ENCODE measurements at places on chromosomes 7 and 10.

DNA sequence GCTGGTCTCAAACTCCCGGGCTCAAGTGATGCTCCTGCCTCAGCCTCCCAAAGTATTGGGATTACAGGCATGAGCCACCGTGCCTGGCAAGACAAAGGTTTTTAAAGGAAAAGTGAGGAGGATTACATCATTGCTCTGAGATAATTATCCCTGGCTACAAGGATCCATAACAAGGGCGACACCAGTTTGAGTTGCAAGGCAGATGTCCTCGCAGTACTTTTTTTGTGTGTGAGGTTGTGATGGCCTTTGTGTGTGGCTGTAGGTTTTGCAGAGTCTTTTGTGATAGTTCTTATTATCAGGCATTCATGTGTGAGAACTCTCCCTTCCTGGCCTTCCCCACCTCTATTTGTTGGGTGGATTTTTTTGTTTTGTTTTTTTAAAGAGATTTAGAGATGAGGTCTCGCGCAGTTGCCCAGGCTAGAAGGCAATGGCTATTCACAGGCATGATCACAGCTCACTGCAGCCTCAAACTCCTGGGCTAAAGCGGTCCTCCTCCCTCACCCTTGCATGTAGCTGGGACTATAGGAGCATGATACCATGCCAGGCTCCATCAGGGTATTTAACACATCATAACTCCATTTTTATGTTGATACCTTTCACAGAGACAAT lies 10.0 kb downstream of the BTBD16 start:
- DNase-seq: no peak

DNA sequence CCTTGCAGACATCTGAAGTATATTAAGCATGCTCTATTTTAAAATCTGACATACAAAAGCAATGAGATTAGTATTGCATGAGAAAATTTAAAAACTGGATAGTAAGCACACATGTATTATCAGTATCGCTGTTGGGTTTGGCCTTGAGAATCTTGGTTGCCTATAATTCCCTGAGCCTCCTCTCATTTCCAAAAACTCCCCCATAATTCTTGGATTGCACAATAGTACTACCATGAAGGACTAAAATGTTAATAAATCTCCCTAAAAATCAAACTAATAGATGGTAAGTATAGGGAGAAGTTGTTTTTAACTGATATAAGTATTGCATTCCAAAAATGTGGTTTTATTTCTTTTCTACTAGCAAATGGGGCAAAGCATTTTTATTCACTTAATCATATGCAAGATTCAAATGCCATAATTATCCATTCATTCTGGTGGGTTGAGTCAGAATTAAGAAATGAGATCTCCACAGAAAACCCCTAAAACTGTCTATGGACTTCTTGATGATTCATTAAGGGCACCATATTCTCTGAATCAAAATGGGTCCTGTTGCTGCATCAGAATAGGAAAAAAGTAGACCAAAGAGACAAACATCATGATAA lies 10.3 kb upstream of the VIM start:
- no peak for DNase-seq

DNA sequence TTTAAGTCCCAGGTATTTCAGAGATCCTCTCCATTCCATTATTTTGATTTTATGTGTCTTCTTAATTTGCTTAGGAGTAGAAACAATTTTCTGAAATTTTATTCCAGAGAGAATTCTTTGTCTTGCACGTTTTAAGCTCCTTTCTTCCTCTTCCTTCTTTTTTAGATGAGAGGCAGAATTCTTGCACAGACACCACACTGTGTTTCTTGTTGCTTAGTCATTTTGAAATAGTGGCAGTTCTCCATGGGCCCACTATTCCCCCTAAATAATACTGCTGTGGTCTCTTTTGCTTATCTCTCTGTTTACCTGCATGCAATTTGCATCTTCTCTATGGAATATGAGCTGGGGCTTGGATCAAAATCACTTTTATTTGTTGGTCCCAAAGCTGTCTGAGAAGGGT lies 54.3 kb upstream of the WAC start:
- DNase-seq: no peak

DNA sequence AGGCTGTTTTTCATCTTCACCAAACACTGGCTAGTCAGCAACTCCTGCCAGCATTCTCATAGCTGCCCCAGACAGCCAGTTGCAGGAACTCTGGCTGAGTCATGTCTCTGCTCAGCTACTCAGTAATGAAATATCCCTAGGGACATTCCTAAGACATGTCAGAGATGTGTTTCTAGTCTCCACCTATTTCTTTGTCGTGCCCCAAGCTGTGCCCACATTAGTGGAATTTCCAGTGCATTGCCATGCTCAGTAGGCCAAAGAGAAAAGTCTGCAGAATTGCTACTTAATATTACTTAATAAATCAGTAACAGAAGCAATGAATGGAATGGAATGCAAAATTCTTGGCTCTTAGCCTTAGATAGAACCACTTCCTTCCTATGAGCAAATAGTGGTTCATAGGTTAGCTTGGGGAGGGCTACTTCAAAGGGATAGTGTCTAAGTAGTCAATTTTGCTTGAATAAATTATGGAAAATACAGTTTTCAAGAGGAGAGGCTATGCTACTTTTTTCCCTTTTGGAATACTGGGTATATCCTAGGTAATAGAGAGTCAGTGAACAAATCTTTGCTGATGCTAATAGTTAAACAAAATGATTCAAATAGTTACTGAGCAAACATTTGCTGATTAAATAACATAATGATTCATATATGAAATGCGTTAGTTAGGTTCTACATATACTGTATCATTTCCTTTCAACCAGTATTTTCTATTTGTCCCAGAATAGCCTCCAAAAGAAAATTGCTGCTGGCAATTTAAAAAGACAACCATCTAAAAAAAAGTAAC lies 23.6 kb upstream of the SEMA3C start:
- no peak for DNase-seq

DNA sequence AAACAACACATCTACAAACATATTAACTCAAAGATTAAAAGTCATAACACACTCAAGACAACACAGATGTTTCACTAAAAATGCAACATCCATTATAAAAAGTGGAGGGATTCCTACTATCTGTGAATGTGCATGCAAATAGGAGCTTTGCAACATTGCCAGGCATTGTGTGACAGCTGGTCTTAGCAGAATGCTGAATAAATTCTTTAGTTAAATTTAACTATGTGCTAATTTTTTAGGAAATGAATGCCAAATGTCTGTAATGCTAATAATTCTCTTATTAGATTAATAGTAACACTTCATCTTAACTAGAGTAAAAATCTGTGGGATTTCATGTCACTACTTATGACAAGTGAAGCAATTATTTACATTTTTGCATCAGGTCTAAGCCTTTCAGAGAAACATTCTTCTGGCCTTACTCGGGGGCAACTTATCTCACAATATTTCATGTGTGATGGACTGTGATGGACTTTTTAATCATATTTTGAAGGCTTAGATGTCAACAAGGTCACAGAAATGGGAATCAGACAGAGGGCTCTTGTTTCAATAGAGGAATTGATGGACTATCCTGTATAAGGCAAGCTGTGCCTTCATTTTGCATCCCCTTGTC lies 524.6 kb upstream of the KCND2 start:
- no peak for DNase-seq

GRCh38 chr10:99172128-99172738 lies 63.4 kb downstream of the HPSE2 start:
- DNase-seq: no peak

GRCh38 chr10:119477444-119477843 lies 65.1 kb downstream of the RGS10 start:
- DNase-seq: no peak

DNA sequence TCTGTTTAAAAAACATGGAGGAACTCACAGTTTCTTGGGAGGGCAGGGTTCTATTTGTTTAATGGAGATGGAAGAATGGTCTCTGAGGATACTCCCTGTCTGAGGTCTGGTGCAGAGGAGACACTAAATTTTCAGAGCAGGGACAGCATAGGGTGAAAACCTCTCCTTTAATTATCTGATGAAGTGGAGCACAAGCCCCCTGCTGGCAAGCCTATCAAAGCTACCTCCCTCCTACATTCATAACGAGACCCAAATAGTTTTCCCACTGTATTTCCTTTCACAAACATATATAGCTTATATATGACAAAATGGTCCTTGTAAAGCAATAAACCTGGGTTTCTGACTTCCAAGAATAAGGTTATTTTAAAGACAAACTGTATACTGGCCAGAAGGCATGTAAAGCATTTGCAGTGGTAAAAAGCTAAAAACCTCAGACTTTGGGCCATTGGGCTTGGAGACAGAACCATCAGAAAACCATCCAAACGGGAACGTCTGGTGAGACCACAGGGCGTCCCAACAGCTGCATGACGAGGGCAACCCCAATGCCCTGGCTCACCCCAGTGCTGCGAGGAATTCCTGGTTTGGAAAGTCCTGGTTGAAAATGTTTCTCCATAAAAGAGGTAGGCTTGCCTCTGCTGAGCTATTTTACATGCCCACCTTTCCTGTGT lies 201.3 kb downstream of the FANK1 start:
- no peak for DNase-seq

- DNase-seq: no peak
These were observed 4.6 kb downstream of the FZD8 start for GRCh38 chr10:35637462-35637861.

DNA sequence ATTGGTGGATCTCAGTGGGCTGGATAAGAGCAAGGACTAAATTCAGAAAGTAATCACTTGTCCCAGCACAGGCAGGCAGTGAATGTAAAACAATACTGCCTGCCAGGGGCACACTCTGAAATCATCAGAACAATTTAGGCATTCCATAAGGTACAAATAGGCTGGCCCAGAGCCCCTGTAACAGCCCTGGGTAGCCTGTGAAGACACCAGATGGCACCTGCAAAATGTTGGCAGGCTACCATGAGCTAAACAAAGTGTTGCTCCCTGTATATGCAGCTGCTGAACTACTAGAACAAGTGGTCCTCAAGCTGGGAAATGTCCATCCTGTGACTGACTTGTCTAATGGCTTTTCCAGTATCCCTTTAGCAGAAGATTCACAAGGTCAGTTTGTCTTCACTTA lies 3.0 kb upstream of the PRSS37 start:
- DNase-seq: no peak

DNA sequence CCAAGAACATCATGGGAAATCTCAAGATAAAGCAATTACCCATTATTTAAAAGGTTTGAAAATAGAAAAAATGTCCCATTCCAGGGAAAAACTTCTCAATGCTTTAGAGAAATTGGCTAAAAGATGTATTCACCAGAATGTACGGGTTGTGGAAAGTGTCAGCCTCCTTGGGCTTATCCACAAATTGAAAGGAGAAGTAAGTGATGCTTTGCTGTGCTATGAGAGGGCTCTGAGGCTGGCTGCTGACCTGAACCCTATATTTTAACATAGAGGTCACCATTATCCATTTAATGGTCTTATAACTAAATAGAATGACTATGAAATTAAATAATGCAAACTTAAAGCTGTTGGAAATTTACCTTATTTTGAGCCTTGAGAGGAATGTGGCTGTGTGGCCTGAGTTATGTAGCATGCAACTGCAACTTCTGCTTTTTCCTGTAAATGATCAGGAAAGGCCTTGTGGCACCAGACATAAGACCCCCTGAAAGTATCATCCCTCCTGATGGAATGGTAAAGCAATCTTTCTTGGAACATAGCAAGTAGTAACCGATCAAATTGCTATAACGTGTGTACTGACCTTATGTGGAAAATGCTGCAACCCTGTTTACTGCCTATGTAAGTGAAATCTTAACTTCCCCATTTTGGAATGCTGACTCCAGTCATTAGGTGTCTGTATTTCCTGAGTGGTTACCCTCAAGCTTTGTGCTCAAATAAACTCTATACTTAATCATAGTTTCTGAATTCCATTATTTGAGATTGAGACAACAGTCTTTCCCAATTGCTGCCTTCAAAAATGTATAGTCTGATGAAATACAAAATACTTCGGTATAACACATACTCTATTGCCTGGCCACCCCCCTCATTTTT lies 6.9 kb downstream of the IFIT1B start:
- no peak for DNase-seq

- DNase-seq: no peak
These were observed 3.3 kb upstream of the CUEDC2 start for GRCh38 chr10:102435529-102436233.

DNA sequence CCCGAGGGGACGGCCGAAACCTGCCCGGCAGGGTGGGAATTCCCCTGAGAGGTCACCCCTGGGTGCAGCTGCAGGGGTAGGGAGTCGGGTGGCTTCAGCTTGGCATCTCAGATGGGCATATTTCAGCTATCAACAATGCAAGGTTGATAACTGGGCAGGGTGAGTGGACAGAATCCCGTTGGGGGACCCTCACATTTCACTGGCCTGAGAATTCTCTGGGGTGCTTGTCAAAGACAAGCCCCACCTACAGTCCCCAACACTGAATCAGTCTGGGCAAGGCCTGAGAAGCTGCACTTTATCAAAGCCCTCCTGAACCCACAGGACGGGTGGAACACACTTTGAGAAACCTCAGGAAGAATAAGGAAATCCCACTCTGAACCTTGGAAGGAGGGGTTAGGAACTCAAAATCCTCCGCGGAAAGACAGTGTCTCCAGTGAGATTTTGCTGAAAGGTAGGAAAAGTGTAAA lies 3.1 kb downstream of the RGS10 start:
- DNase-seq: no peak

GRCh38 chr7:26096136-26096535 lies 55.9 kb upstream of the NFE2L3 start:
- no peak for DNase-seq

GRCh38 chr10:21720090-21720489 lies 186.1 kb downstream of the MLLT10 start:
- DNase-seq: no peak

- DNase-seq: no peak
These were observed 131.4 kb upstream of the MDFIC start for GRCh38 chr7:114790521-114790920.

DNA sequence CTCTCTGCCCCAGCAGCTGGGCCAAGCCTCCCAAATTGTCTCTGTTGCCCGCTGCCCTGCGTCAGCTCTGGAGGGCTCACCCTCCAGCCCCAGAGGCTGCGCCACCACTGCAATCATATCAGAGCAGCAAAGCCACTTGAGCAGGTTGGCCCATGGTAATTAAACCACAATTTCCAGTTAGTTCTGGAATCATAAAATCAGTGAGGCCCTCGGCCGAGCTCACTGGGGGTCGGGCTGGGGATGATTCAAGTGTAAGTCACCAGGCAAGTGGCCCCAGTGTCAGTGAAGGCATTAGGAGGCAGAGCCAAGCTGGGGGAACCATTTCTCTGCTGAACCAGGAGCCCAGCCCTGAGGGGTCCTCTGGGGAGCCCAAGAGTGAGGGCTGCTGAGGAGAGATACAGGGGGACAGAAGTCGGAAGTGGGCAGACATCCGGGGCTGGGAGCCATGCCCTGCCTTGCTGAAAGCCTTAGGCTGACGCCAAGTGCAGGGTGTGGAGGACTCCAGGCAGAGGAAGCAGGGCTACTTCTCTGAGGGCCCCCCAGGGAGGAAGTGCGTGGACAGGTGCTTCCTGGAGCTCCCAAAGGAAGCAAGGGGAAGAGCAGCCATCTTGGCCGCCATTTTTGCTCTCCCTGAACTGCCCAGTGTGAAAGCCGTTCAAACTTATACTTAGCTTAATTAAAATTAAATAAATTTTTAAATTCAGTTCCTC lies 29.5 kb upstream of the SLC29A3 start:
- no peak for DNase-seq

GRCh38 chr10:115857856-115858255 lies 415.1 kb downstream of the GFRA1 start:
- DNase-seq: no peak

Data from stimulated activated CD4-positive, alpha-beta T cell treated with anti-CD3 and anti-CD28 coated beads, Interleukin-15, amount 100 ng/mL, for 1 hour (primary cell).